Lower leg skin (tissue), 4 donors: ENCODE measurements at places on chromosomes 3 and 15. TPM values are rescaled to one million over a fixed set of nuclear protein-coding genes. Genes with fewer than 3 reads are reported as not detected.
A peak's percentile ranks its signal among the peaks of the same experiment; 100 is the strongest.

DNA sequence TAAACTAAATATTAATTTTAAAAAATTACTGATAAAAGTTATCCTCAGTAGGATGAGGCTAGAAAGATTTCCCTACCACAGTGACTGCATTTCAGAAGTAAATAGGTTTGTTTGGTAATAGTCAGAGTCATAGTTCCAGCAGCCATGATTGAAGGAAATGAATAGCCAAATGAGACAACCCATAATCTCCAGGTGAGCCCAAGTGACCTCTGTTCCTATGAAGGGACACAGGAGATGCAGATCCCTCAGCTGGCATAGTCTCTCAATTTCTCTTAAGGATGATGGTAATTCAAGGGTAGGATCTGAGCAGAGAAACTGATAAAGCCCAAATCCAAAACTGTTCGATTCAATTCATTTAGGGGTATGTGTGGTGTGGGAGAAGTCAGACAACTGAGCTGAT, 461.8 kb downstream of the RAP2B start:
- DNase-seq, result no peak

GRCh38 chr3:116048991-116049390, 396.3 kb downstream of the LSAMP start:
- no peak for DNase-seq

DNA sequence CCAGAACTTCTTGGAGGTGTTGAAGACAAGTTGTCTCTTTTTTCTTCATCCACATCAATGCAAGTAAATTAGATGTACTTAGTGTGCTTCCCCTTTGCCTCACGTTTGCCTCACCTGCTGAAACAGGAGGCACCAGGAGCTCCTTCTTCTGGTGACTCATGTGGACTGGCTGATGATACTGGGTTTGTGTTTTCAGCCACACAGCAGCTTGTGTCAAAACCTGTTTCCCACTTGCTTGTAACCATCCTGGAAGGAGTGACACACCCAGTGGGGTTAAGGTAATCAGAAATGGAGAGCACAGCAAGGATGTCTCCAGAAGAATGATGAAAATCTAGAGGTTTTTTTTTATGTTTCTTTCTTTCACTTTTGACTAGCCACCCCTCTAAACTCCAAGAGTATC, 143.3 kb upstream of the RBMS3 start:
- no peak for DNase-seq

GRCh38 chr15:71496336-71496955, 313.9 kb upstream of the NR2E3 start:
- no peak for DNase-seq

A4GNT gene
- total RNA-seq, result not detected

GRCh38 chr15:94638183-94638582, 406.8 kb downstream of the MCTP2 start:
- DNase-seq, result no peak

- DNase-seq, result no peak
Observed at GRCh38 chr15:64447536-64448315, 12.7 kb upstream of the ZNF609 start.

- peak; percentile 95 for DNase-seq
Observed at GRCh38 chr15:40762919-40763800, 708 bp upstream of the GCHFR start.

DNA sequence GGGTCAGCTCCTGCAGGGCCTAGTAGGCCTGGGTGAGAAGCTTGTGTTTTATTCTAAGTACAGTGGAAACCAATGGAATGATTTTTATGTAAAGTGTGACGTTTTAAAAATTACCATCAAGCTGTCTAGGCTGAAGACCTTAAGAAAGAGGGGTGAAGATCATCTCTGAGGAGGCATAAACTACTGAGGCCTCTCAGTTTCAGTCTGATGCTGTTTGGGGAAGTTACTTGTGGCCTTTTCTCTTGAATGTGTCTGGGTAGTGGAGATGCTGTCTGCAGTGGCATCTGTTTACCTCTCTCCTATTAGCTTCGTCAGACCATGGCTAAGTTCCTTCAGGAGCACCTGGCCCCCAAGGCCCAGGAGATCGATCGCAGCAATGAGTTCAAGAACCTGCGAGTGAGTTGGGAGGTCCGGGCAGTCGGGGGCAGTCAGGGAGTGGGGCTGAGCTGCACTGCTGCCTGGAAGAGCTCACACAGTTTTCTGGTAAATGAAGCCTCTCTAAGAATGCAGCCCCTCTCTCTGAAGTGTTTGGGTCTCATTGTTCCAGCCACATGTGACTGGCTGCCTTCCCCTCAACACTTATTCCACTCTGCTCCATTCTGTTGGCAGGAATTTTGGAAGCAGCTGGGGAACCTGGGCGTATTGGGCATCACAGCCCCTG, 1.9 kb downstream of the IVD start:
- no peak for DNase-seq

TGM5 gene
- total RNA-seq, result 121 TPM

GRCh38 chr3:155495387-155495786, 201.9 kb upstream of the STRIT1 start:
- no peak for DNase-seq

SLC22A14 gene
- total RNA-seq, result 0.45 TPM

DNA sequence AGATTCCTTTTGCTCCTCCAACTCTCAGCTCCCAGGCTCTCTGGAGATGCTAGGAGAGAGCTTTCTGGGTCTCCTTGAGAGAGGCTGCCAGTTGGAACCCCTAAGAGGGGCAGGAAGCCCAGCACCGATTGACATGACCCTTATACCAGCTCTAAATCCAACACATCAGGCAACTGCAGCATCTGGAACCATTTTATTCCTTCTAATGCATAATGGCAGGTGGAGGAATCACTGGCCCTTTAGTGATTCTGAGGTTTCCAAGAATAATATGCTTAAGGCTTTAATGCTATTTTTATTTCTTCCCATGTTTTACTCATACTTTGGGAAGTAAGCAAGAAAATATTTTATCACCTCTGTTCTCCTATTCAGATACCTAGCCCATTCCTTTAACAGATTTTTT, 60.3 kb upstream of the TEX264 start:
- no peak for DNase-seq

SCAANT1 gene
- total RNA-seq, result not detected

GRCh38 chr3:23206366-23206765, 3.2 kb downstream of the UBE2E2 start:
- no peak for DNase-seq

GRCh38 chr3:108430540-108430939, 79.9 kb downstream of the MYH15 start:
- DNase-seq, result no peak

DNA sequence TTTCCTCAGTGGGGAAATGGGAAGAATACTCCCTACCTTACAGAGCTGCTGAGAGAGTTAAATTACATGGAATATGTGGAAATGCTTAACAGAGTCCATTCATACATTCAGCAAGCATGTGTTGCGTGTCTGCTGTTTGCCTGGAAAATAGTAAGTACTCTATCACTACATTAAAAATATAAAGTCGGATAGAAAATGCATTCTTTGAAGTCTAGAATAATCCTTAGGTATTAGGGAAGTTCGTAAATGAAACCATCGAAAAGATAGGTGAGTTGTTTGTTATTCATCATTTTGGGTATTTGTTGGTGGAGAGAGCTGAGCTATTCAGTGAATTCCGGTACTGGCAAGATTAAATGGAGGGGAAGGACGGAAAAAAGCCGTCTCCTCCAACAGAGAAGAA, 200.1 kb downstream of the OPA1 start:
- DNase-seq, result no peak

IQCF5 gene
- not detected for total RNA-seq

GRCh38 chr15:75109736-75110130, 86.3 kb downstream of the PPCDC start:
- no peak for DNase-seq

- DNase-seq, result no peak
Observed at GRCh38 chr15:101528917-101529299, 39.4 kb upstream of the PCSK6 start.

- no peak for DNase-seq
Observed at GRCh38 chr15:45892182-45892581, 257.4 kb downstream of the SQOR start.

DNA sequence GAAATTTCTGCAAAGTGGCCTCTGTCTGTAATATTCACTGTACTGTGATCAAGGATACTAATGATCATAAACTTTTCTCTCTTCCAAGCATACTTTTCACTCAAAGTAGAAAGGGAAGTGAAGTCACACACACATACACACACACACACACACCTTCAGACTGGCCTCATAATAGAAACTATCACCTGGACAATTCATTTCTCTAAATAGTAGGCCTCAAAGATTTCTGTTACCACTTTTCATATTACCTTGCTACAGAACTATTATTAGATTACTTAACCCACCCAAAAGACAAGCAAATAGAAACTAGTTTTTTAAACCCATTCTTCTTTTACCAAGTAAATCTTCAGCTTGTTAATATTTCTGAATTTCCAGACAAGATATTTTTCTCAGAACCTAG, 12.2 kb downstream of the CPB1 start:
- no peak for DNase-seq

GRCh38 chr3:6861625-6862000, 698 bp downstream of the GRM7 start:
- DNase-seq, result no peak

DNA sequence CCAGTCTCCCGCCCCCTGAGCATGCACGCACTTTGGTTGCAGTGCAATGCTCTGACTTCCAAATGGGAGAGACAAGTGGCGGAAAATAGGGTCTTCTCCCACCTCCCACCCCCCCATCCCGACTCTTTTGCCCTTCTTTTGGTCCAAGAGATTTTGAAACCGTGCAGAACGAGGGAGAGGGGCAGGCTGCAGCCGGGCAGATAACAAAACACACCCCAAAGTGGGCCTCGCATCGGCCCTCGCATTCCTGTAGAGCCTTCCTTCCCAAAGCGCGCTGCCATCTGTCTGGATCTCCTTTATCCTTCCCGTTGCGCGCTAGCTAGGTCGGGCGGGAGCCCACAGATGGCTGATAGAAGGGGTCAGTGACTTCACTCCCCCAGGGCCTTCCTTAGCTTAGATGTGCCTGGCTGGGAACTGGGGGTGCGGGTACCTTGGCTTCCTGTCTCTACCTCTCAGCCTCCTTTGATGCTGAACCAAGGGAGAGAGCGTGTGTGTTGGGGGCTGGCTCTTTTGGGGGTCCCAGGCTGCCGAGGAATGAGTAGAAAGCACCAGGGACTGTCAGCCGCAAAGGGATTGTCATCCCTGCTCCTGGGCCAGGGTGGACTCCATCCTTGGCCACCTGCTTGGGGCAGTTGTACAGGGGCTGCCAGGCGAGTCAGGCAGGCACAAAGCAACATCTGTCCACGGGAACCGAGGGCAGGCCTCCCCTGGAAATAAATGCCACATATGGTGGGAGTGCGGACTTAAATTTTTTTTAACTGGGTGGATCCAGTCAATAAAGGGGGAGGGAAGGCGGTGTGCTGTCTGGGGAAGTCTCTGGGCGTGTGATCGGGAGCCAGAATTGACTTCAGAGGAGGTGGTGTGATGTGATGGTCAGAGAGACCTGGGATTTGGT, 1.8 kb downstream of the SMAD3 start:
- DNase-seq, result no peak

SPATA12 gene
- not detected for total RNA-seq

UROC1 gene
- total RNA-seq, result not detected

CCDC54 gene
- not detected for total RNA-seq

- DNase-seq, result no peak
Observed at GRCh38 chr3:11954312-11954934, 49.8 kb upstream of the SYN2 start.

DNA sequence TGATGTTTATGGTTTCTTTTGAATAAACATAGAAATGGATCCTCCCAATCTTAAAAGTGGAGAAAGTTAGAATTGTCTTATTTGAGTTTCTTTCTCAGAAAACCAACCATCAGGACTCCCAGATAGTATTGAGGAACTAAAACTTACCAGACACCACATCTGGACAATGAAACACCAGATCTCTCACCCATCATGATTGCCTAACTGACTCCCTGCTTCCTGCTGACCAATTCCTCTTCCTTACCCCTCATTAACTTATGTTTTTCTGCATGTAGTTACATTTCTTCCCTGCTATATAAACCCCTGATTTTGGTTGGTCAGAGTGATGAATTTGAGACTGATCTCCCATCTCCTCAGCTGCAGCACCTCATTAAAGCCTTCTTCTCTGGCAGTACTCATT, 242.0 kb upstream of the SETMAR start:
- no peak for DNase-seq

DNA sequence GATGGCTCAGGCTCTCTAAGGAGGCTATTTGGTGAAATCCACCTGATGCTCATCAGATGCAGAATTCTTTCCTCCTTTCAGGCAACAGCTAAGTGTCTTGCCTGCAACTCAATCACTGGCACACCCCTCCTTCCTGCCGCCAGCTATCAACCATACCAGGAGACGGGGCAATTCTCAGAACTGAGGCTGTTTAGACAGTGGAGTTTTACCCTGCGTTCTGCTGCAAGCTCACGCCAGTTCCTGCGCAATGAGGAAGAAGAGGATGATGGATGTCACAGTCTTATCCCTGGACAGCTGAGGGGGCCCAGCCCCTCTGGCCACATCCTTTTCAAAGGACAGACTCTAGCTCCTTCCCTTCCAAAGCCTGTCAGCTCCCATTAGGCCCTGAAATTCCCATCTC, 7.0 kb upstream of the MANF start:
- DNase-seq, result no peak

ALPK3 gene
- 0.42 TPM for total RNA-seq

NISCH gene
- total RNA-seq, result 133 TPM

DNA sequence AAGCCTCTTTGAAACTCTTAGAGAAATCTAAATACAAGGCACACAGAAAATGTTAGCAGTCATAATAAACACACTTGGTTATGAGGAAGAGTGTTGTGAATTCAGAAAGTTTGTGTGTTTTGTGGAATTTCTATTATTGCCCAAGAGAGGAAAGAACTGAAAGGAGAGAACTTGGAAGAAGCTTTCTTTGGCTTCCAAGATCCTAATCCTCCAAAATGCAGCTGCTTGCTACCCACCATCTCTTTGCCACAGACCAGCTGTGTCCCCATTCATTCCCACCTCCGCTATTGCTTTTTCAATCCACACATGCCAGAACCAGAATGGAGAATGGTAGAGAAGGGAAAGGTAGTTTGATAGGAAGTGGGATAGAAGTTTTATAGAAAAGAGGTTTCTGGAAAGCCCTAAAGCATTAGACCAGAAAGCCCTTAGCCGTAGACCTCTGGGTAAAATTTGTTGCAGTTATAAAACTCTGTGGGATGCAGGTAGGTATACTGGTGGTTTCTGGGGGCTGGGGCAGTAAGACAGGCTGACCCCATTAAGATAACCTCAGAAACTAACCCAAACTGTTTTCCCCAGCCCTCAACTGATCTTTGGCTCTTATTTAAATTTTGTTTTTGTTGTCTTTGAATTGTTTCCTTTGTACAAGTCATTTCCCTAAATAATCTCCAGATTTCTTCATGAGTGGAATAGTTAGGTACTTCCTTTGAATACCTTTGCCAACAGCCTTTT, 108.5 kb downstream of the FILIP1L start:
- no peak for DNase-seq

SLMAP gene
- 50.5 TPM for total RNA-seq

- no peak for DNase-seq
Observed at GRCh38 chr3:45199837-45200648, 26.0 kb downstream of the TMEM158 start.

DNA sequence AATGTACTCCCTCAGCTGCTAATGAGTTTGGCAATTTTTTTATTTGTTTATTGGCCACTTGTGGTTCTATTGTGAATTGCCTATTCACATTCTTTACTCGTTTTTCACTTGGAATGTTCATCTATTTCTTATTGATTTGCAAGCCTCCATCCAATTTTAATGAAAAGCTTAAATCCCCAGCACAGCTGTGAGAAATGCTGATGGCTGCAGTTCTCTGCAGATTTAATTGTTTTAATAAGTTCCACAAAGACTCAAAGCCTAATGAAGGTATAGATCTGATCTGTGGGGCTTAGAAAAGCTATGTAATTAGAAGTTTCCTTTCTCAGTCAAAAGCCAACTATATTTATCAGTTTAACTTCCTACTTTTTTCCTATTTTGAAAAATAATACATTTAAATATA, 41.5 kb downstream of the LYZL4 start:
- no peak for DNase-seq
